ENCODE measurements at places on chromosomes 1 and 21.

DNA sequence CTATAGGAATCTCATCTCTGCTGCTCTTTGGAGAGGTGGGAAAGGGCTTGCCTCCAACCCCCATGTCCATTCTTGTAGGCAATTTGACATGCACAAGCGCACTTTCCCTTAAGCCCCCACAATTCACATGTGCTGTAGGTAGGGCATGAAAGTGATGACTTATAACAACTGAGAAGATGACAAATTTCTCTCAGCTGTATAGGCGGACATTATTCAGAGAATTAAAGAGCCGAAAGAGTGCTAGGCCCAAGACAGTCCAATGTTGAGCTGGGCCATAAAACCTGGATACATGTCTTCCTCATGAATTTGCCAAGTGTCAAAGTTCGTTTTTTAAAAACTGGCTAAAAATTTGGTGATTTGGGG, 106.3 kb upstream of the LYPLAL1 start:
- no peak for DNase-seq

DNA sequence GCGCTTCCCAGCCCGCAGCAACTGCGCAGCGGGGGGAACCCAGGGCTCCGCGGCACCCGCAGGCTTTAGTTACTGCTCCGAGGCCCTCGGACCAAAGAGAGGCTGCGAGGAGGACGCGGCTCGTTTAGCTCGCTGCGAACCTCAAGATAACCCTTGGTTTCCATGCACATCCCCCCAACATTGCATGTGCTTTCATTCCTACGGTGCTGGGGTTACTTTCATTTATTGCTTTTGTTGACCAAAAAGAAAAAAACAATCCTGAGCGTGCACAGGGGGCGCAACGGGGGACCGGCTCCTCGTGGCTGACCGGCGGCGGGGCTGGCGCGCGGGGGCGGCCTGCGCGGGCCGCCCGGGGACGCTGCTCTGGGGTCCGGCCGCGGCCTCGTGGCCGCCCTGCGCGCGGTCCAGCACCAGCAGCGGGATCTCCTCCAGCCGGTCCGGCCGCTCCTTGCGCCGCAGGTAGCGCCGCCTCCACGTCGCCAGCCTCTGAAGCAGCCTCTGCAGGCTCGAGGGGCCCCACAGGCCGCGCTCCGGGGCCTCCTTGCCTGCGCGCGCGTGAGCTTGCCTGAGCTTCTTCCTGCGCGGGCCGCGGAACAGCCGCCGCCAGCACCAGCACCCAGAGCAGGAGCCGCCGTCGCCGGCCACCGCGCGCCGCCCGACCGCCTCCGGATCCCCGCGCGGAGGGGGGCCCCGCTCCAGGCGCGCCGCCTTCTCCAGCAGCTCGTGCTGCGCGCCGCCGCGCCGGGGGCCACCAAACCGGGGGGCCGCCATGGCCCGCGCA, 77.4 kb downstream of the DESI2 start:
- DNase-seq, result no peak

GRCh38 chr1:58997060-58997411, 213.2 kb upstream of the JUN start:
- no peak for DNase-seq

DNA sequence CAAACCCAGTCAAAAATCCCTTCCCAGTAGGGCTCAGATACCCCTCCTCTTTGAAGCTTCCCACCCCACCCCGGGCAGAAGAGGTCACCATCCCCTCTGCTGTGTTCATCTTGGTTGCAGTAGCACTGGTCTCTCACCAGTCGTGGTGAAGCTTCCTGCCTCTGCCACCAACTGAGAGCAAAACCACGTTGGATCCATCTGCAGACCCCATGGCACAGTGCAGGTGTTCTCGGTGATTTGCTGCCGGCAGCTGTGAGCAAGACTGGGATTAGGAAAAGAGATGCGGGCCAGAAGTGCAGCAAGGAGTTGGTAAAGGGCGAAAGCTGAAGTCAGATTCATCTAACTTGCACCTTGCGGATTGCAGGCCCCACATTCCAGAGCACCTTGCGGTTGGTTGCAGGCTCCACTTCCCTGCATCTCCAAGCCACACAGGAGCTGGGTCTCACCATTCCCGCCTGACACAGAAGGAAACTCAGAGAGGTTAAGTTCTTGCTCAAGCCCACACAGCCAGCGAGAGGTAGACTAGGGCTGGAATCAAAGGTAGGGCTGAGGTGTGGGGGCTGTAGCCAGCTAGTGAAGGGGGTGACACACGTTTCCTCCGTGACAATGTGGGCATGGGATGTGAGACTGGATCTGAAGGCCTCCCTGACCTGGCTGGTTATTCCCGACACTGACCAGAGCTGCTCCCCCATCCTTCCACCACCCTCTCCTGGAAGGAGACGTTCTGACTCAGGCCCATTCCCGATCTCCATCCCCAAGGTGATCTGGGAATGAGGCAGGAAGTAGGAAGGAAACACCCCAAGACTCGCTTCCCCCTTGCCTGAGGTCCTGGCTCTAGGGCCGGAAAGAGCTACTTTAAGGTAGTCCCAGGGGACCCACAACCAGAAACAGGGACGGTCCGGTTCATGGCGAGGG, 3.3 kb upstream of the FAM110D start:
- DNase-seq, result no peak

- no peak for DNase-seq
Measured at GRCh38 chr1:170073893-170074249, 624 bp downstream of the KIFAP3 start.

GRCh38 chr1:104699433-104699832, 949.7 kb downstream of the AMY1C start:
- DNase-seq, result no peak

DNA sequence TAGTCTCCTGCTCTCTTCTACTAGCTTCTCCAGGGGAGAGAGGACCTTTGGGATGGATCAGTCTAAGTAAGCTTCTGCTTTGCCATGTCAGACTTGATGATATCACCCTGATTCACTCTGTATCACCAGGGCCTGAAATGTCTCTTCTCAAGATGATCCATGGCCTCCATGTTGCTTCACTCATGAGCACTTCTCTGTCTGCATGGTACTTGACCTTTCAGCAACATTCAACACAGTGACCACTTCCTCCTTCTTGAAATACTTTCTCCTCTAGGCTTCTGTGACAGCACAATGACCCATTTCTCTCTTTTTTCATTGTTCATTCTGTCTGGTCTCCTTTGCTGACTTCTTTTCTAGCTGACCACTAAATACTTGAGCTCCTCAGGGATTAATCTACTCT, 35.3 kb upstream of the NGF start:
- DNase-seq, result no peak

GRCh38 chr21:39602076-39602689, 10.6 kb upstream of the B3GALT5 start:
- no peak for DNase-seq
